ENCODE measurements at places on chromosomes 6 and 20.

GRCh38 chr6:151353795-151354194 lies 37.6 kb downstream of the ZBTB2 start:
- DNase-seq = no peak

DNA sequence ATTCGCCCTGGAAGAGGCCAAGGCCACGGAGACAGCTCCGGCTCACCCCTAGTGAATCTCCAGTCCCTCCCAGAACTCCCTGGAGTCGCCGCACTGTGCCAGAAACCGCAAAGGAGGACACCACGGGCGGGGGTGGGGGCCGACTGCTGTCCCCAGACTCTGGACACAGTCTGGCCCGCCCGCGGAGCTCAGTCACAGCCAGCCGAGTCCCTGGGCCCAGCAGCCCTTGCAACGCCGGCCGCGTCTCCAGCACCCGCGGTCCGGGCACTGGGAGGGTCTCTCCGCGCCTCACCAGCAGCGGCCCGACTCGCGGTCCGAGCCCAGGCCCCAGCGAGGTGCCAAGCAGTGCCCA lies 518 bp downstream of the PEX6 start:
- DNase-seq = no peak

DNA sequence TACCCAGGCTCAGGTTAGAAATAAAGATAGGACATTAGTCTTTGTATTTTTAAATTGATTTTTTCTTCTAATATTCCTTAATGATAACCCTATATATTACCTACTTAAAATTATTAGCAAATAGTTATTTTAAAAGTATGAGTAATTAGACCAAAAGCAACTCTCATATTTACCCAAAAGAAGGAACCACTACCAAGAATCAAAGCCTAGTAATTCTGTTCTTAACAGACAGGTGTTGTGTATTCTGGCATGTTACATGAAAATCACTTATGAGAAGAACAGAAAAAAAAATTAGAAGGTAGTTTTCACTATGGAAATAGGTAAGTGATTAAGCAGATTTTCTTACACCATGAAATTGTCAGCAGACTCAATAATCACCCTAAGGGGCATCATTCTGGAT lies 105.1 kb downstream of the ATG5 start:
- DNase-seq = no peak

GRCh38 chr6:145241721-145242120 lies 493.6 kb downstream of the EPM2A start:
- no peak for DNase-seq

GRCh38 chr6:127938701-127939100 lies 37.8 kb upstream of the THEMIS start:
- DNase-seq = peak; percentile 75

- DNase-seq = no peak
Observed at GRCh38 chr6:53035549-53036213, 29.5 kb upstream of the FBXO9 start.

DNA sequence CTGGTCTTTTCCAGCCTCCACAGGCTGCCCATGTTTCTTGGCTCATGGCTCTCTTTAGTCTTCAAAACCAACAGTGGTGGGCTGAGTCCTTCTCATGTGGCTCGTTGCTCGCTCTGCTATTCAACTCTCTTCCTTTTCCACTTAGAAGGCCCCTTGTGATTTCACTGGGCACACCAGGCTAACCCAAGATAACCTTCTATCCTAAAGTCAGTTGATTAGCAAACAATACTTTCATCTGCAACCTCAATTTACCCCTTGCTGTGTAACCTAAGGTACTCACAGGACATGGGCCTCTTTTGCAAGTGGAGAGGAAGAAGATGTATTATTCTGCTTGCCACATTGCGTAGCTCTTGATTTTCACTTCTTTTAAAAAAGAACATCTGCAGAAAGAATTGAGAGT lies 79.6 kb downstream of the UTRN start:
- DNase-seq = no peak

DNA sequence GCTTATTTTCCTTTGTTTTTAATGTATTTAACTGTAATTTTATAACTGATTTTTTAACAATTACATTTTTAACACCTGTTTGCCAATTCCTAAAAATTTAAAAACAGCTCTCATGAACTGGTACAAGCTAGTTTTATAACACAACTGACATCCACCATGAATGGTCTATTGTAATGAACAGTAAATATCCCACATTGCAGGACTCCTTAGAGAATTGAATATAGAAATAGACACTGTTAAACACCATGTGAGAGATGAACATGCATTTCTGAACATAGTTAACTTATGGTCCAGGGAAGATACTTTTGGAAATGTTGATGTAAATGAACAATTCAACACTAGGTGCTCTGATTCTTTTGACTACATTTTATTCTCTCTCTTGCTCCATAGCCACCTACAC lies 195.1 kb upstream of the GMDS start:
- DNase-seq = no peak

DNA sequence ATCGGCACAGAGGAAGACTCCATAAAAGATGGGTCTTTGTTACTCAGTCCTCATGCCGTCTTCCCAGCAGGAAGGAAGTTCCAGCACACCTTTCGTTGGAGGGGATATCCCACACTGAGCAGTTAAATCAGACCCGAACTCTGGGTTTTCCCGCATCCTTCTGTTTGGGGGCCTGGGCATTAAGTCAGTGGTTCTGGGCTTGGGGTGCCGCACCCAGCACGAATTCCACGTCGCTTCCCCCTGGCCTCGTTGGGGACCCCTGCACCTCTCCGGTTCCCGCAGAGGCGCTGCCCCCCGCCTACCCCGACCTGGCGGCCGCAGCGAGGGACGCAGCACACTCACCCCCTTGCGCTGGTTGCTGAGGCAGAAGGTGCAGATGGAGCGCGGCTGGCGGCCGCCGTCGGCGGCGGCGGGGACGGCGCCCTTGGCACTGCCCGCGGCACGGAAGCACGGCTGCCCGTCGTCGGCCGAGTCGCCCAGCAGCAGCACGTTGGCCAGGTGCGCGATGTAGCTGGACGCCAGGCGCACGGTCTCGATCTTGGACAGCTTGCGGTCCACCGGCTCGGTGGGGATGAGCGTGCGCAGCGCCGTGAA lies 641 bp downstream of the TCF15 start:
- no peak for DNase-seq

DNA sequence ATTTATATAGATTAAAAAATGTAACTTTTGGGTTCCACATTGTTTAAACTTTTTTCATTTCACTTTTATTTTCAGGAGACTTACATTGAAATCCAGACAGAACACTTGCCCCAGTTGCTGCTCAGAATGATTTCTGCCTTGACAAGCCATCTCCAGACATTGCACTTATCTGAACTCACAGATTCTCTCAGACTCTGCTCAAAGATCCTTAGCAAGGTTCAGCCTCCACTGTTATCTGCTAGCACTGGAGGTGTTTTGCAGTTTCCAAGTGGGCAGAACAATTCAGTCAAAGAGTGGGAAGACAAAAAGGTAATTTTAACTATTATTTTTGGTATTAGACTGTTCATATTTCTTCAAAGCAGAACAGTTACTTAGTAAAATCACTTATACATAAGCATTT lies 58.0 kb downstream of the DOP1A start:
- DNase-seq = no peak

- no peak for DNase-seq
Observed at GRCh38 chr6:91328241-91328640, 741.4 kb upstream of the MAP3K7 start.

DNA sequence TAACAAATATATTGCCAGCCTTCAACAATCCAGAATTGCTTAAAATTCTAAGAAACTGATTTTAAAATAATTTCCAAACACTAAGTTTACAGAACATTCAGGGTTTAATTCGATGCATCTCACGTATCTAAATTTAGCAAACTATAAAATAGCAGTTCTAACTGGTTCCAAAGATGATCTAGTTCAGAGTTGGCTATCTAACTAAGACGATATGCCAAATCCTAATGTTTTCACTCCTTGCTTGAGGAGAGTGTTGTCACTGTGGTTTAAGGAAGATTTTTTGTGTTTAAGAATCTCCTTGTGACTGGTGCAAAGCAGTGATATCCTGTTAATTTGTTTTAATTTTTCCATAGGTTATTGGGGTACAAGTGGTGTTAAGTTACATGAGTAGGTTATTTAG lies 311.5 kb upstream of the ID4 start:
- no peak for DNase-seq

DNA sequence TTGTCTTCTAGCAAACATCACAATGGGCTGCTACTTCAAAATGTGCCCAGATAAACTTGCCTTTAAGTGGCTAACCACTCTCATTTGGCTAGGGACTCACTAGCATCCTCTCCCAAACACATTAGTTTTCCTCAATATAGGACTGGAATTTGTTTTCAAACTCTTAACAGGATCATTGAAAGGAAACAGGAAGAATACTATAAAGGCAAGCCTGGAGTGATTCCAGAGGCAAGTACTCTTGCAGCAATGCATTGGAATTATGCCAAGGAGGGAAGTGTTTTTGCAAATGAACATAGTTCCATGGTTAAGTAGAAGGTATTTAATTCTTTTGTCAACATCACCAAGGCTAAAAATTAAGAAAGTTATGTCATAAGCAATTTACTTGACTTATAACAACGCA lies 12.2 kb downstream of the EPHA7 start:
- DNase-seq = peak; percentile 91

- DNase-seq = peak; percentile 84
Observed at GRCh38 chr6:6661684-6662083, 73.2 kb downstream of the LY86 start.

- peak; percentile 70 for DNase-seq
Observed at GRCh38 chr6:12605888-12606345, 110.7 kb upstream of the PHACTR1 start.

DNA sequence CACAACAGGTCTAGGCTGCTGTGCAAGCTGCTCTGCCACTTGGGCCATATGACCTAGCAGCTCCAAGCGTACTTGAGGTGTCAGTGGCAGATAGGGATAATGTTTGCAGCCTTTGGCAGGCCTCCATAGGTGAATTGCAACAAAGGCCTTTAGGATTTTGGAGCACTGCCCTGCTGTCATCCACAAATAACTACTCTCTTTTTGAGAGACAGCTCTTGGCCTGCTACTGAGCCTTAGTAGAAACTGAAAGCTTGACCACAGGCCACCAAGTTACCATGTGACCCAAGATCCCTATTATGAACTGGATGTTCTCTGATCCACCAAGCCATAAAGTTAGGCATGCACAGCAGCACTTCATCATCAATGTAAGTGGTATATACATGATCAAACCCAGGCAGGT lies 29.9 kb downstream of the FBXO30 start:
- DNase-seq = no peak

DNA sequence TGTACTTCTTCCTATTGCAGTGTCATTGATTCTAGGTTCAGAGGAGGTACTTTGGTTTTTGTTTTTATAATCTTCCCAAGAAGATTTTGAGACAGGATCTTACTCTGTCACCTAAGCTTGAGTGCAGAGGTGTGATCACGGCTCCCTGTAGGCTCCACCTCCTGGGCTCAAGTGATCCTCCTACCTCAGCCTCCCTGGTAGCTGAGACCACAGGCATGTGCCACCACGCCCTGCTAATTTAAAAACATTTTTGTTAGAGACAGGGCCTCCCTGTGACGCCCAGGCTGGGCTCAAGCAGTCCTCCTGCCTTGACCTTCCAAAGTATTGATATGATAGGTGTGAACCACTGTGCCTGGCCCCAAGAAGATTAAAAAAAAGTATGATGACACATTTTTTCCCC lies 3.4 kb upstream of the SLC17A5 start:
- DNase-seq = no peak

GRCh38 chr20:47733892-47734291 lies 51.4 kb downstream of the SULF2 start:
- DNase-seq = no peak

GRCh38 chr6:124792386-124792785 lies 169.9 kb upstream of the RNF217 start:
- DNase-seq = peak; percentile 1

GRCh38 chr20:33812152-33812849 lies 1.2 kb downstream of the CHMP4B start:
- DNase-seq = peak; percentile 86

DNA sequence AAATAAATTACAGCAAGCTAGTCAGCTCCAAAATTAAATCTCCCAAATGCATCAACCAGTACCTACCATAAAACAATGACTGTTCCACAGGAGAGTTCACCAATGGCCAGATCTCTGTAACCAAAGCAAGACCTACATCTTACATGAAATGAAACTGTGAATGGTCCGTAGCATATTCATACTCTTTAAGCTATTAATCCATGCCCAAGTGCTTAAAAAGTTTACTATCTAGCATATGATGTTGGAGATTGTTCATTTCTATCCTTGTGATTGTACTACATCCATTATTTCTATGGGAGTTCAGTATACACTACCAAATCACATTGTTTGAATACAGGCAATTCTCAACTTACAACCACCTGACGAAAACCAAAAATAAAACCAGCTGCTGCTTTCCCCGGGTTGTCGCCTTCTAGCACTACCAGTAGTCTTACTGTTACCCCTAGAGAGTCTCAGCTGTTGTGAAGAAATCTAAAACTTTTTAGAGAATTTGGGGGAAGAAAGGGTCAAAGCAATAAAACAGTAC lies 38.0 kb downstream of the HIVEP2 start:
- DNase-seq = no peak

- DNase-seq = peak; percentile 48
Observed at GRCh38 chr20:23227976-23228375, 122.6 kb upstream of the NXT1 start.

- no peak for DNase-seq
Observed at GRCh38 chr20:20272686-20273085, 95.2 kb upstream of the INSM1 start.

DNA sequence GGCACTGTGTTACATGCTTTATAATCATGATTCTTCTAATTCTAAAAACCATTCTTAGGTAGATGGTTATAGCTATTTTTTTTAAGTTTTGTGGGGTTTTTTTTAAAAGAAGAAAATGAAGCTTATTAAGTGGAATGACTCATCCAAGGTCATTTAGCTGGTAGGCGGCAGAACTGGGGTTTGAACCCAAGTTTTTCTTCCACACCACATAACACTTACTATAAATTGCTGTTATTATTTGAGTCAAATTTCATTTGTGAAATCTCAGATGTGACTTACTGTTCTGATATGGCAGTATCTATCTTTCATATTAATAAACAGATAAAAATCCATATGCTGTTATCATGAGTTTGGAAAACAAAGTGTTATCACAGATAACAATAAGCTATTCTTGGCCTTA lies 10.4 kb upstream of the COL10A1 start:
- DNase-seq = no peak

GRCh38 chr6:75098709-75099108 lies 107.1 kb downstream of the COL12A1 start:
- DNase-seq = peak; percentile 96

GRCh38 chr6:110054664-110055386 lies 76.7 kb downstream of the GPR6 start:
- no peak for DNase-seq
